ENCODE measurements at places on chromosomes 16 and 17.

GRCh38 chr17:30939051-30939689 is 17.4 kb downstream of the ADAP2 start:
- DNase-seq, result no peak

GRCh38 chr17:64323774-64324173 is 60.7 kb upstream of the TEX2 start:
- DNase-seq, result no peak

DNA sequence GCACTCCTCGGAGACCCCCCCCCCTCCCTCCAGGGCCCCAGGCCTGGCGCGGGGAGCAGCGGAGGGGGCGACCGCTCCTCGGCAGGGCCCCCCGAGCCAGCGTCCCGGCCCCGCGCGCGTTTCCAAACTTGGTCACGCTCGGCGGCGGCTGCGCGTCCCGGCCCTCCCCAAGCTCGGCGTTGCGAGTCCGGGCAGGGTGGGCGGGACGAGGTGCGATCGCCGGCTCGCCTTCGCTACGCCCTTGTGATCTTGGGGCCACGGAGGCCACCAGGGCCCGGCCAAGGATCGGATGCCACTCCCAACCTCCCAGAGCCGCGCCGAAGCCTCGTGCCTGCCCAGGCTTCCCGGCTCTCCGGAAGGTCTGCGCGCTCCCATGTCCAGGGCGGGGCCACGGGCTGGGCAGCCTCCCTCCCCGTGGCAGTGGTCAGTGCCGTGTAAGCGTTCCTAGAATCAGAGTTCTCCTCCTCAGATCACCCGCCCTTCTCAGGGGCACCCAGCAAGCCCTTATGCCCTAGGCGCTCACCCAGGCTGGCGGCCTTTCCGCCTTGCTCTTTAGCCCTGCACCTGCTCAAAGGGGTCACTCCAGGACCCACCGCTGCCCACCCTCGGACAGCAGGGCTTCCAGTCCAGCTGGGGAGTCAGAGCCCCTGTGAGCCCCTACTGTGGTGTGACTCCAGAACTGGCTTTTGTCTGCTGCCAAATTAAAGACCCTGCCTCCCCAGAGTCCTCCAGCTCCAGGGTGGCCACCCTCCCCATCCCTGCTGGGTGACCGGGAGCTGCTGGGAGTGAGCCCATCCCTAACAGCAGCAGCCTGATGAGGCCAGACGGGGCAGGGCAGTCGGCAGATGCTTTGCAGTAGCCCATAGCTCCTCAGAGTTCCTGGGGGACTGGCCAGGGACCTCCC is 12.2 kb upstream of the MRPS23 start:
- DNase-seq, result no peak

DNA sequence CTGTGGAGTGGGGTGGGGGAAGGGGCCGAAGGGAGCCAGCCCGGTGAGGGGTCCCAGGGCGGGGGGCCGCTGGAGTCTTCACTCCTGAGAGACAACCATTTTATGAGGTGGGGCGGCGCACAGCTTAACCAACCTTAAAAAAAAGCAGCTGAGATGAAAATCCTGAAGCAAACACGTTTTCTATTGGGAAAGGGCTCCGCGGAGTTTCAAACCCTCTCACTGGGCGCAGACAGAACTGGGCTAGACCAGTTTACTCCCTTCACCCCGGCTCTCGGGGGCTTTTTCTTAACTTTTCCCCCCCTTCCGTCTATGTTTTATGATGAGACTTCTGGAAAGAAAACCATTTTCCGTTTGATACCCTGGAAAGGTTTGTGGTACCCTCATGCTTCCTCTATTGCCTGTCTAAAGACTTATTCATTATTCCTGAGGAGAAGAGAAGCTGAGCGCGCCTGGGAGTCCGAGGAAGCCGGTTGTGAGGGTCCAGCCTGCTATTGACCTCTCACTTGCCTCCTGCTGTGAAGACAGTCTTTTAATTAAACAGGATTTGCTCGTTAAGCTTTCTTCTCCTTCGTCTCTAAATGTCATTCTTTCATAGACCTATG is 482 bp upstream of the SSH2 start:
- DNase-seq, result no peak

GRCh38 chr17:72955391-72956140 is 136.9 kb downstream of the SLC39A11 start:
- DNase-seq, result no peak

DNA sequence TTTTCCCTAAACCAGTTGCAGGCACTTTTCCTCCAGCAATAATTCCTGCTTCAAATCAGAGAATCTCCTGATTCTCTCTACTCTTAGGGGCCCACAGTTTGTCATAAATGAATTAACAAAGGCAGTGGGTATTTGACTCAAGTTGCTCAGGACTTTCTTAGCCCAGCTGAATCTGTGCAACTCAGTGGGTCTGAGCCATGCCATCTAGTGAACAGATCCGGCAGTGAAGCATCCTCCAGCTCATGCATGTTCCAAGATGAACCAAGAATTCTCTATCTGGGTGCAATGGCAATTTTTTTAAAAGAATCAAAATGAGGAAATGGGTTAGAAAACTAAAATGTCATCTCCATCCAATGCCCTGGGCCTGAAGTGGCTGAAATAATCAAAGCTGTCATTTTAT is 575.2 kb upstream of the CDH11 start:
- DNase-seq, result no peak

GRCh38 chr17:17064322-17064721 is 22.1 kb downstream of the MPRIP start:
- DNase-seq, result no peak

DNA sequence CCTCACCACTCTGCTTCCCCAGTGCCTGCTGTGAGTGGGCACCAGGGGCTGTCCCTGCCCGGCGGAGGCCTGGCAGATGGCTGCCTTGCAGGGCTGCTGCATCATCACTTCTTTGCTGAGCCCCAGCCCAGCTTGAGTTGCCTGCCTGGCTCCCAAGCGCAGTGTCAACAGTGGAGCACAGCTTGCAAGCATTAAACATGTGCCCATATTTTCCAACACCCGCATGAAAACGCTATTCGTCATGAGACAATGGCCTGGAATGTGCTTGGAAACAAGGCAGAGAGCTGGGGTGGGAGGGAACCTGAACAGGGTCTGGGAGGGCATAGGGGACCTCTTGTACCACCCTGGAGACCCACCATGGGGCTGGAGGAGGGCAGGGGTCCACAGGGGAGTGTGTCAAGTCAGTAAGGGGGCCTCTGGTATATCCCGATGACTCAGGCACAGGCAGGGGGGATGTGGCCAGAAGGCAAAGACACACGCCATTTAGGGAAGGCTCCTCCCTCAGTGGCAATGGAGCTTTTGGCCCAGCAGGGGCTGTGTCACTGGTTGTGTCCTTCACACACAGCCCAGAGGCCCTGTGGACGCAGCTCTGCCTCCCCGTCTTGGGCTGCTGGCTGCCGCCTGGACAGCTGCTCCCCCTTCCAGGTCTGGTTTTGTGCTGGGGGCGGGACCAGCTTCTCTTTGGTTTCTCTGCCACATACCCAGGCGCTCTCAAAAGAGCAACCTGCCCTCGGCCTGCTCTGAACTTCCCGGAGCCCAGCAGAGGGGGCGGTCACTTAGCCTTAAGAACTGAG is 17.4 kb upstream of the MTSS2 start:
- peak; percentile 84 for DNase-seq

GRCh38 chr16:11913425-11914079 is 2.2 kb downstream of the GSPT1 start:
- DNase-seq, result no peak

GRCh38 chr17:2487306-2487705 is 24.4 kb downstream of the METTL16 start:
- DNase-seq, result no peak

DNA sequence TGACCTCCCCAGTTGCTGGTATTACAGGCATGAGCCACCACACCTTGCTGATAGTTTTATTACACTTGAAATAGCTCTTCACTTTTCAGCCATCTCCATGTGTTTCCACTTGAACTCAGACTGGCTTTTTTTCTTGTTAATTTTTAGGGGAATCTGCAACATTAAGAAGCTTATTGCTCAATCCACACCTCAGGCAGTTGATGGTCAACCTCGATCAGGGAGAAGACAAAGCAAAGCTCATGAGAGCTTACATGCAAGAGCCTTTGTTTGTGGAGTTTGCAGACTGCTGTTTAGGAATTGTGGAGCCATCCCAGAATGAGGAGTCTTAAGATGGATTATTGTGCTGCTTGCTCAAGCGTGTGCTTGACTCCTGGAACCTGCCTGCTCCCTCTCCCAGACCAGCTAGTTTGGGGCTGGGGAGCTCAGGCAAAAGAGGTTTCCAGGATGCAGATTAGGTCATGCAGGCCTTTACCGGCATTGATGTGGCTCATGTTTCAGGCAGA is 8.6 kb downstream of the ZNHIT3 start:
- DNase-seq, result no peak

DNA sequence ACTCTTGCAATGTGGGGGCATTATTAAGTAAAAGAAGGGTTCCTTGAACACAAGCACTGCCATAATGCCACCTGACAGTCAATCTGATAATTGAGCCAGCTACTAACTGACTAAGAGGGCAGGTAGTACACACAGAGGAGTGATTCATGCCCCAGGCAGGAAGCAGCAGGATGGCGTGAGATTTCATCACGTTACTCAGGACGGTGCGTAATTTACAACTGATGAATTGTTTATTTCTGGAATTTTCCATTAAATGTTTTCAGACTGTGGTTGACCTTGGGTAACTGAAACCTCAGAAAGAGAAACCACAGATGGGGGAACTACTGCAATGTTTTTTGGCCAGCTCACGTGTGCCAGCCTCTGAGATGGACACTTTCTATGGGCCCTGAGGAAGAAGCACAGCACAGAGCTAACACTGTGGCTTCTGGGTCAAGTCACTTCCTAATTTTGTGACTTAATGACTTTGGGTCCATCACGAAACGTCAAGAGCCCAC is 46.7 kb downstream of the C17orf67 start:
- DNase-seq, result no peak

DNA sequence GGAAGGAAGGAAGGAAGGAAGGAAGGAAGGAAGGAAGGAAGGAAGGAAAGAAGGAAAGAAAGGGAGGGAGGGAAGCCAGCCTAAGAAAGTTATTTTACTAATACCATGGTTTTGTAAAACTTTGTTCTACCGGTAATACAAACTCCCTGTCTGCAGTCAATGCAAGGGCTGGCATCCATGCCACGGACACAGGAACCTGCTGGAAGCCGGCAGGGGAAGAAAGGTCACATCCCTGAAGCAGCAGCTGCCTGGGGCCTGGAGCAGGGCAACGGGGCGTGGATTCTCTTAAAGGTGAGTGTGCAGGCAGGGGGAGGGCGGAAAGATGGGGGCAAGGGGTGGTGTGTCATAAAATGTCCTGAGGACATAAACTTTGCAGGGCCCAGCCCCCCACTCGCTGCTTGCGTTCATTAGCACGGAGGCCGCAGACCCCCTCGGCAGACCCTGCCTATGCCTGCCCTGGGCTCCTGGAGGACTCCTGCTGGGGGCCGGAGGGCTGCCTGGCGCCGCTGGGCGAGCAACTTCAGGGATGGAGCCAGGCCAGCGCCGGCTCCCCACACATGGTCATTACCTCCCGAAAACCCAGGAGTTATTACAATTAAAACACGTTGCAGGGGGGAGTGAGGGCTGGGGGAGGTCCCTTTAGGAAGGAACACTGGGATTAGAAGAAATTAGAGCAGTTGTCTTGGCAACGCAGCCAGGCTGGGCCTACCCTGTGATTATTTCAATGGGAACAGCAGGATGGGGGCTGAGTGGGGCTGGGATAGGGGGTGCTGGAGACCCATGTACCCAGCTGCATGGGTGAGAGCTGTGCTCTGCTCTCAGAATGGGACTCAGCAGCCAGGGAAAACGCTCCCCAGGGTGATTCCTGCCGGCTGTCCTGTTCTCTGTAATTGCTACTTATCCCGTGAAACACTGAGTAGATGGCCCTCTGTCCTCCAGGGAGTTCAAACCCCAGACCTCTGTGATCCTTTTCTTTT is 257.9 kb downstream of the SOX9 start:
- DNase-seq, result no peak

GRCh38 chr17:80743181-80743771 is 198.6 kb downstream of the RPTOR start:
- DNase-seq, result no peak

DNA sequence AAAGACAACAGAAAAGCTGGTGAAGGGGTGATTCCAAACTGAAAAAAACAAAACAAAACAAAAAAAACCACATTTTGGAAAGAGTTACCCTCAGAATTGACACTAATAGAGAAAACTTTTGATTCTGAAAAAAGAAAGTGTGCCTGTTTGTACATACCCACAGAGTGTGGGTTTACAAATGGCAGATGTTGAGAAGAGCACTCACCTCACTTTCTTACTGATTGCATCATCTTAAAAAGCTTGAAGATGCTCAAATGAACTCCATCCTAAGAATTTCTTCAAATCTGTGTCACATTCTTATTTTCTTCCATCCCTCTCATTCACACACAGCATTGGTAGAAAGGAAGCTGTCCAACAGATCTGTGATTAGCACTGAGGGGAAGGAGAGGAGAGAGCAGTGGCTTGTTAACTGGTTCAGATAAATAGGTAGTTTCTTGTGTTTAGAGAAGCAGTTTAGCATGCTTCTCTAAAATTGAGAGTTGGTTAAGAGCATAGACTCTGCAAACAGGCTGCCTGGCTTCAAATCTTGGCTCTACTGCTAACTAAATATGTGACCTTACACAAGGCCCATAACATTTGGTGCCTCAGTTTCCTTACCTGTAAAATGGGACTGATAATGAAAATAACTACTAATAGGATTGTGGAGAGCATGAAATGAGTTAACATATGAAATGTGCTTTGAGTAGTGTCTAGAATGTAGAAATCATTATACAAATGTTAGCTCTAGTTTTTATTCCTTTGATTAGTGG is 6.9 kb downstream of the GNAO1 start:
- DNase-seq, result no peak

DNA sequence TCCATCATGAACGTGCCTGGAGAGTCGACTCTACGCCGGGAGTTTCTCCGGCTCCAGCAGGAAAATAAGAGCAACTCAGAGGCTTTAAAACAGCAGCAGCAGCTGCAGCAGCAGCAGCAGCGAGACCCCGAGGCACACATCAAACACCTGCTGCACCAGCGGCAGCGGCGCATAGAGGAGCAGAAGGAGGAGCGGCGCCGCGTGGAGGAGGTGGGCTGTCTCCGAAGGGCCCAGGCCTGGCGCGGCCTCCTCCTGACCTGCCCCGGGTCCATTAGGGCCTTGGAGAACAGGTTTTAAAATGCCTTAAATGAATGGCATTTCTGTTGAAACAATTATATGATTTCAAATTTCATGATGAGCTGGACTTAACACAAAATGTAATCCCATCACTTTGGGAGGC is 11.8 kb upstream of the C17orf107 start:
- no peak for DNase-seq
